Natural killer cell treated with Interleukin-12 subunit alpha and Interleukin-12 subunit beta and Interleukin-15 and Interleukin-18, amount 100 ng/mL, for 72 hours (primary cell): ENCODE measurements at places on chromosomes 13 and 19. TPM values are rescaled to one million over a fixed set of nuclear protein-coding genes. Genes with fewer than 3 reads are reported as not detected.

- no peaks in the 10 kb centered on the region for H3K36me3 ChIP-seq
- no peak overlapping the region for H3K27ac ChIP-seq
- H3K4me1 ChIP-seq: no peaks in the 10 kb centered on the region
Observed at GRCh38 chr19:56015756-56016155, 29.2 kb downstream of the NLRP5 start.

DNA sequence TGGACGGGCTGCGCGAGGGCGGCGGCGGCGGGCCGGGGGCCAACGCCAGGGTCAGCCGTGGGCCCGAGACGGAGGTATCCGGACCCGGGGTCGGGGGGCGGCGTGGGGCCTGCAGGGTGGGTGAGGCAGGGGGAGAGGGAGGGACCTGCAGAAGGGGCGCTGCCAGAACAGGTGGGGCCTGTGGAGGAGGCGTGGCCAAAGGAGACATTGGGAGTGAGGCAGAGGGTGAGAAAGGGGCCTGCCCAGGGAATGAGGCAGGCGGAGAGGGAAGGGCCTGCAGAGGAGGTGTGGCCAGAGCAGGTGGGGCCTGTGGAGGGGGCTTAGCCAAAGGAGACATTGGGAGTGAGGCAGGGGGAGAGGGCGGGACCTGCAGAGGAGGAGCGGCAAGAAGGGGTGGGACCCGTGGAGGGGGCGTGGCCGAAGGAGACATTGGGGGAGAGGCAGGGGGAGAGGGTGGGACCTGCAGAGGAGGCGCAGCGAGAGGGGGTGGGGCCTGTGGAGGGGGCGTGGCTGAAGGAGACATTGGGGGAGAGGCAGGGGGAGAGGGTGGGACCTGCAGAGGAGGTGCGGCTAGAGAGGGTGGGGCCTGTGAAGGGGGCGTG lies 4.2 kb downstream of the PRR36 start:
- peaks cover 29% of the 10 kb centered on the region for H3K4me1 ChIP-seq
- peaks cover 7% of the 10 kb centered on the region for H3K36me3 ChIP-seq
- peaks cover 16% of the 10 kb centered on the region for H3K27me3 ChIP-seq
- DNase-seq: no peak
- peak overlapping the region; percentile 50 for H3K4me3 ChIP-seq

DNA sequence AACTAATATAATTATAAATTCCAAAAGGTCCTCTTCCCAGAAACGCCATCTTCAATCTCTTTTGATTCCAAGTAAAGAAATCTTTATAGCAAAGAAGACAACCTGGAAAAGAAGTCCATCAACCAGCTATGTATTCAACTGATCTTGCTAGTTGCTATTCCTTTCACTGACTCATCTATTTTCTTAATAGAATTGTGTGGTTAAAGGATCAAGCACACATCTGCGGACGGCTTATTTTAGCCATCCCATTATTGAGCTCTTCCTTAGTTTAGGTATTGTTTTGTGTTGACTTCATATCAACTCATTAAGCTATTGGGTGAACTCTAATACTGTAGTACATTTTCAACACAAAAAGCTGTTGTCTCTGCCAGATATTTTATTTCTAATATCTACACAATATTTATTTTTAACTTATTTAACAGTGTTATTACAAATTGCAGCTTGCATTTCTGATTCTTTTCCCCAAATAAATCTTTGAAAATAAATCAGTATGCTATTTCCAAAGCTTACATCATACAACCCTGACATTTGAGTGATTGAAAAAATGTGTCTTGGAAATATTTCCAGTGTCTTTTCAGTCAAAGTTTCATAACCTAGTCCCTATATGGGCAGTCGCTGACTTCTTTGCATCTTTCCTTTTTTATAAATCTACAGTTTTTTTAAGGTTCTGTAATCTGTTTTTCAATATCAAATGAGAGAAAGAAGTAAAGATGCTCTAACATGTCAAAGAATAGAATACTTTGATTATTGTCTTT lies 158.8 kb upstream of the SPRY2 start:
- no peaks in the 10 kb centered on the region for H3K4me1 ChIP-seq
- H3K4me3 ChIP-seq: no peak overlapping the region
- H3K27ac ChIP-seq: no peak overlapping the region
- DNase-seq: no peak

The GDF15 gene
- not detected for total RNA-seq
